ENCODE measurements at places on chromosomes 4 and X.
A peak's percentile ranks its signal among the peaks of the same experiment; 100 is the strongest.

DNA sequence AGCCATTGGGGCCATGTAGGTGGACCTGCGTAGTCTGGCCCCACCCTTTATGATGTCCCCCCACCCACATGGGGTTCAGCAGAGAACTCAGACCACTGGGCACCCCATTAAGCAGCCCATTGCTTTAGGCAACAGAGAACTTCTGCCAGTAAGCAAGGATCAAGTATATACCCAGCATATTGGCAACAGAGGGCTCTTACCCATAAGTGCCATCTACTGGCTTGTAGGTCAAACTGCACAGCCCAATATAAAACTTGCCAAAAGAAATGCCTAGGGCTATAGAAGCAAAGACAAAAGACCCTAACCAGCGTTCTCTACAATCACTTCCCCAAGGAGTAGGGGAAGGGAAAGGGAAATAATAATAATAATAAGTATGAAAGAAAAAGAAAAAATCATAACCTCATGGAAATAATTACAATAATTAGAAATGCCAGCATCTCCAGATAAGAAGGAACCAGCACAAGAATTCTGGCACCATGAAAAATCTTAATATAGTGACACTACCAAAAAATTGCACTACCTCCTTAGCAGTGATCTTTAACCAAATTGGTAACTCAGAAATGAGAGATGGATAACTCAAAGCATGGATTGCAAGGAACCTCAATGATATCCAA lies 1090.7 kb downstream of the FAT4 start:
- no peak for DNase-seq

- DNase-seq: no peak
Observed at GRCh38 chr4:57628004-57628403, 517.8 kb upstream of the IGFBP7 start.

GRCh38 chrX:93598076-93598475 lies 75.3 kb downstream of the NAP1L3 start:
- DNase-seq: no peak

DNA sequence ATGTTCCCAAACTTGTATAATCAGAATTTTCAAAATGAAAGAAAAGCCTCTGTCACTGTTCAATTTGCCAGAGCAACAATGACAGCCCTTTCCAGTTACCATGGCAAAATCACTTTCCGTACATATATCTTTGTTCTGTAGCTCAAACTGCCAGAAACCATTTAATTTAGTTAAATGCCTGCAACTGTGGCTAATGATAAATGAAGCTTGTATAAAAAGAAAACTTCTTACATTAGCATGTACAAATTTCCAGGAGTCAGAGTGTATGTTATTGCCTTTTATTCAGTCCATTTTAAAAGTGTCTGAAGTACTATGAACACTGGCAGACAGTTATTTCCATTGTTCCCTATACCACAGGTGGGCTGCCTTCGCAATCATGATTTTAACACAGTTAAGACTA lies 30.3 kb downstream of the ARAP2 start:
- no peak for DNase-seq

DNA sequence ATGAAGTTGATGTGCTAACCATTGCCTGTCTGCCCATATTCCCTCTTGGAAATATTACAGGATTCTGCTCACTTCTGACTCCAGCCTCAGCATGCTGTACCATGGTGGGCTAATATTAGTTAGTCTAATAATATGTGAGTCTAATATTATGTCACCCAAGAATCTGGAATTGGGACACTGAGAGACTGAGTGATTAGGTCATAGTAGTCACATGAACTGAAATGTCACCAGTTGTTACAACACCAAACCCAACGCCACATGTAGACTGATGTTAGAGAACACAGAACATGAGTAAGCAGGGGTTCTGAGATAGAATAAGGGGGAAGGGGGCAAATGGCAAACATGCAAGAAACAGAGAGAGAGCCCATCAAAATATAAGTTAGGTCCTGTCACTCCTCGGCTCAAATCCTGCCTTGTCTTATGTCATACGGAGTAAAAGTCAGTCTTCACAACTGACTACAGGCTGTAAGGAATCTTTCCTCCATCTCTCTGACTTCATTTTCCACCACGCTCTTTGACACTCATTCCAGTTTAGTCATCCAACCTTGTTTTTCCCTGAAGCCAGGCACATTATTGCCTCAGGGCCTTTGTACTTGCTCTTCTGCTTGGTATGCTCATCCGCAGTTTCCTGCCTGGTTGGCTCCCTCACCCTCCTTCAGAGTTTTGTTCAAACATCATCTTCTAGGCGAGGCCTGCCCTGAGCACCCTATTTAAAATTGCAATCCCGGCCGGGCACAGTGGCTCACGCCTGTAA lies 9.6 kb upstream of the SLAIN2 start:
- no peak for DNase-seq

GRCh38 chrX:17759990-17760389 lies 22.7 kb downstream of the SCML1 start:
- no peak for DNase-seq

DNA sequence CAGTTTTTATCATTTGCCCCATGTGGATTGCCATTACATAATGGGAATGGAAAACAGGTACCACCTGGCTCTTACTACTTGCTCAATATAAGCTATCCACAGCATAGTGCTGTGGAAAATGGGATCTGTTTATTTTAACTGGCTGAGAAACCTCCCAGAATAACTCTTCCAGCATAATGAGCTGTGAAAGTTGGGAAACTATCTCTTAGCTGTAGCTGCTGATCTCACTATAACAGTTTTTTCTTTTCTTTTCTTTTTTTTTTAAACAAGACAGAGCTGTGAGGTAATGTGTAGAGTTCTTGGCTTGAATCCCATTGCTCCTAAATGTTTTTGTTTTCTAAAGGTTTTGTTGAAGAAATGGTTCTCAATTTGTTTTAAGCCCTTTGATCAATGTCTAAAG lies 988.3 kb downstream of the PCDH19 start:
- DNase-seq: no peak

- DNase-seq: no peak
Observed at GRCh38 chr4:142377342-142378091, 468.6 kb downstream of the INPP4B start.

GRCh38 chr4:67531379-67531962 lies 13.8 kb downstream of the CENPC start:
- DNase-seq: no peak

GRCh38 chr4:128979934-128980333 lies 113.4 kb downstream of the SCLT1 start:
- no peak for DNase-seq

GRCh38 chr4:37780444-37781130 lies 45.9 kb upstream of the PGM2 start:
- DNase-seq: no peak

GRCh38 chr4:176123710-176124407 lies 58.2 kb downstream of the WDR17 start:
- peak; percentile 11 for DNase-seq

GRCh38 chrX:135890087-135890585 lies 3.1 kb downstream of the CT45A10 start:
- DNase-seq: no peak

DNA sequence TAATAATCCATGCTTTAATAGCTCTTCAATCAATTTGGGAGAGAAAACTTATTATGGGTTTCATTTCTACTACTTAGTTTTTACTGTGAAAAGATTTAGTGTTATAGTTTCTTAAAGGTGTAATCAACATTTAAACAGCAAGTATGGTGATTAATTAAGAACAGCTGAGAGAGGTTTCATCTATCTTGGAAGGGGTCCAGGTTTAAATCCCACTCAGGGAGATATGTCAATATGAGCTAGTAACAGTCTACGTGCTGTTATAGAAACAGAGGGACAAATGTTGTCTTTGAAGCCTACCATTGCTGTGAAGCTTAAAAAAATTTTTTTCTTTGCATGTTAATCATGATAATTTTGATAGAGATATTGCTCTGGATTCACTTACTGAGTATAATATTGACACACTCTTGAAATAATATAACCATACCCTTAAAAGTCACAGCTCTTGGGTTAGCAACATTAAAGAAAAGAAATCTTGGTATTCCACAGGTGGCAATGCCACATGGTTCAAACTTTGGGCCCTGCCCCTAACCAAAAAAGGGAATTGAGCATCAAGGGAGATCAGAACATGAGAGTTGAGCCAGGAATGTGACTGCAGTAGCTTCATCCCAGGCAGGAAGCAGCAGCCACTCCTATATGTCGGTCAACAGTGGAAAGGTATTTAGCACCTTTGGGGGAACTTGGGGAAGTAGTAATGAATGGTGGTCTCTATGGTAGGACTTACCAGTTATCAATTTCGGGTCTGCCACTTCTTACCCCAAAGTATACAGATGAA lies 107.8 kb downstream of the ANK2 start:
- no peak for DNase-seq

DNA sequence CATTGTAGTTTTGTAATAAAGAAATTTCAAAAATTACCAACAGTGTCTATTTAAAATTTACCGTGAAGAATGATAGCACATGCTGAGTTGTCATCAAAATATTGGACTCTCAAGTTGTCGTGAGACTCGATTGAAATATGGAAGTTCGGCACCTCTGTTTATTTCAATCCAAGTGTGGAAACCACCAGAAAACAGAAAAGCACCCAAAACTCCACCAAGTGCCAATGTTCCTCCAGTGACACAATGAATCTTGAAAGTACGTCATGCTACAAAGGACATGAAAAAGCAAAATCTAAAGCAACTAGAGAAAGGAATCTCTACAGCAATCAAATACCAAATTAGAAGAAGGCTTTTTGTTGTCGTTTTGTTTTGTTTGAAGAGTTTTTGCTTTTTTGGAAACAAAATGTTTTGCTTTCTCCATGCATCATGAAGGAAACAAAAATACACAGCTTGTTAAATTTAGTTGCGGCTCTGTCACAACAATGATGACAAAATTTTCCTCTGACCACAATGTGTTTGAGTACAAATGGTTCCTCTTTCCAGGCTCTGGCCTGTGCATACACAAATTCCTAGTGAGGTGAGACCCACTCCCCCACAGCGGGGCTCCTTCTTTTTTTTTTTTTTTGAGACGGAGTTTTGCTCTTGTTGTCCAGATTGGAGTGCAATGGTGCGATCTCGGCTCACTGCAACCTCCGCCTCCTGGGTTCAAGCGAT lies 9.6 kb upstream of the IL13RA1 start:
- no peak for DNase-seq

GRCh38 chrX:27619975-27620374 lies 29.8 kb downstream of the DCAF8L2 start:
- no peak for DNase-seq

DNA sequence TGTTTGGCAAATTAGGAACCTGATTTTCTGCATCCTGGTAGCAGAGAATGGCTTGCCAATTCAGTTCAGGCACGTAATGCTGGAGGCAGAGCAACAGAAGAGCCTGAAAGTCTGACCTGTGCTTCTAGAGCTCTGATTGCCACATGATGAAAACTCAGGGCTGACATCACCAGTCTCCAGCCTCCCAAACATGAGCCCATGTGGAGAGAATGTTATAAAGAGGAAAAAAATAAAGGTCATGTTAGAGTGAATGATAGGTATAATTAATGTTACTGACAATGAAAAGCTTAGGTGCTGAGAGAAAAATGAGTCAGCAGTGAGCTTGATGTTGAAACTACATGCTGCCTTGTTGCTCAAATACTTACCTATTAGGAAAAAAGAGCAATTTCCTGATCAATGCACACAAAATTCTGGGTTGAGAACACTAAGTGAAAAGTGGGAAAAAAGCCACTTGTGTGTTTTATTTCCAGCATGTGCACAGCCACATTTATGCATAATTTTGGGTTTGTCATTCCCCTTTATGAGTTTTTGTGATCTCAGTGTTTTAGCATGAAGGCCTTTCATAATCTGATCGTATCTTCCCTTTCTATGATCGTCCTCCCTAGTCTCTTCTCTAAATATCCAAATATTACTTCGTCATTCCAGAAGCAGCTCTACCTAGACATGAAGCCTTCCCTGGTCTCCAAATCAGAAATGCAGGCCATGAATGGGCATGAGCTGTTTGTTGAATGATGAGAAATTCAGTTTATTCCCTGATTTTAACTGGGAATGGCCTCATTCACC lies 113.3 kb upstream of the CPEB2 start:
- DNase-seq: no peak

DNA sequence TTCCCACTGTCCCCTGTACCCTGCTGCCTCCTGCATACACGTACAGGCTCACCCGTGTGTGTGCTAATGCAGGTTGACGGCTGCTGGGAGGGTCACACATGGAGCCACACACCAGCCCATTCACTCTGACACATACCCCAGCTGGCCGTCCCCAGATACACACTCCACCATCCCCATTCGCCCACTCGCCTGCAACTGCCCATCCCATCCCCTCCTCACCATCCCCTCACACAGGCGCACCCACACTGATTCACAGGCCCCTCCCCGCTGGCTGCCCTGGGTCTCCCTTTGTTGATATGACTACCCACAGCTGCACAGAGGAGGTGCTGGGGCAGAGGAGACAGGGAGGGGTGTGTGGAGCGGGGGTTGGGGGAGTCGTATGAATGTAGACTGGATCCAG lies 25.7 kb downstream of the PJA1 start:
- no peak for DNase-seq

- DNase-seq: no peak
Observed at GRCh38 chr4:100804576-100805360, 286.9 kb upstream of the EMCN start.

DNA sequence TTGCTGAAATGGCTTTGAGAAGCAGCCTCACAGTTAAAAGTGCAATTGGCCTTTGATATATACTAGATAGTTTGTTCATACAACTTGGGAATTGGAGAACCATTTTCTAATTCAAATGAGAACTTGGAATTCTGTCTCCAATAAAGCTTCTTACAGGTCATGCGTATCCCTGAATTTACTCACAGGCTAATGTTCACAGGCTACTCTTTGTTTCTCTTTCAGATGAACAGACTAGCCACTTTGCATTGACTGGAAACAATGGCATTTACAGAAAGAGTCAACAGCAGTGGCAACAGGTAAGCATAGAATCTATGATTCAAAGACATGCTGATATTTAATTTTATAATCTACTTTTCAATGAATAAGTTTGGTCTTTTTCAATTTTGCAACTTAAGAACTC lies 13.5 kb downstream of the AFF1 start:
- DNase-seq: no peak

- DNase-seq: no peak
Observed at GRCh38 chrX:115038406-115038805, 21.0 kb upstream of the IL13RA2 start.

DNA sequence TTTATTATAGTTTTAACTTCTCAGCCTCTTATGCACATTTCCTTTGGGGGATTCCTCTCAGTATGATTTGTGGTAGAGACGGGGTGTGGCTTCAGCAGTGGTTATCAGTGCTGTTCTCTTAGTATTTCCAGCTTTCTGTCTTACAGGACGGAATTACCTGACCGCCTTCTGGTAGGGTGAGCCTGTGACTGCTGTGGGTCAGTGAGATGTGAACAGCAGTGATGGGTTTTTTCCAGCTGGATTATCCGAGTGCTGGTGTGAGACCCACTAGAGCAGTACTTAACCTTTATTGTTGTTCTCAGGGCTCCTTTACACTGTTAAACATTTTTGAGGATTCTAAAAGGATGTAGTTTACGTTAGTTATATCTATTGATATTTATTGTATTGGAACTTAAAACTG lies 135.2 kb downstream of the SLIT2 start:
- no peak for DNase-seq

- no peak for DNase-seq
Observed at GRCh38 chr4:62901101-62901500, 1508.1 kb downstream of the TECRL start.

Data from GM18507 (cell line).